ENCODE measurements at places on chromosomes 2 and 18.

- DNase-seq = peak; percentile 93
These were observed 37.2 kb upstream of the DNMT3A start for GRCh38 chr2:25378731-25379490.

DNA sequence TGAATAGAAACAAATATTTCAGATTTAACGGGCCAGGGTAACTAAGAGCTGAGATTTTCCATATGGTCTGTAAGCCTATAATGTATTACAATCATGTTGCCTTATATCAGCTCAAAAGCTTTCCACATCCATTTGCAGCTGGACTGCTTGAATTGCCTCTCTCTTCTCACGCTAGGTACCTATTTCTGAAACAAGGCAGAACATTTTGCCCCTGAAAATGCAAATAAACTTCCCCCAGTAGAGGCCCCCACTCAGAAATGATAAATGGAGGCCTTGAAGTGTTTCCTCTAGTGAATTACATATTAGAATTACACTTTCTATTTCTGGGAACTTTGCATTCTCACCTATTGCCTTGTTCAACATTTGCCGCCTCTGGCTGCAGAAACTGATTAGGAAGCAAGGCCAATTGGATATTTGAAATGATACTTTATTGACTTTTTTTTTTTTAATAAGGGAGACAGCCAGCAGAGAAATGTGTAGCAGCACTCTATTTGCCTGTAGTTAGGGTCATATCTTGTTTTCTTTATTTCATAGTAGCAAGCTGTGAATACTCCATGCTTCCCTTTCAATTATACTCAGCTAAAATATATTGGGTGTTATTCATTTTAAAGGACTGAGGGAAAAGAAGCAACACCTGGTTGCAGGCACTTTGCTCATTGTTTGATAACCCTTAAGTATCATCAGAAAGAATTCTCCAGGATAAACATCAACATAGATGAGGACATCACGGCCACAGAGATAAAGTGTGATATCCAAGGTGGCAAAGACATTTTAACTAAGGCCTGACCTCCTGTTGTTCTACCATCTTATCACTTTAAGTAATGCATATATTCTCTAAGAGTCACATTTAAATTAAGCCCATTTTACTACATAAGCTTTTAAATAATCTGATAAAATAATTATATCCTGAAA, 505.5 kb downstream of the LRRTM4 start:
- DNase-seq = no peak

DNA sequence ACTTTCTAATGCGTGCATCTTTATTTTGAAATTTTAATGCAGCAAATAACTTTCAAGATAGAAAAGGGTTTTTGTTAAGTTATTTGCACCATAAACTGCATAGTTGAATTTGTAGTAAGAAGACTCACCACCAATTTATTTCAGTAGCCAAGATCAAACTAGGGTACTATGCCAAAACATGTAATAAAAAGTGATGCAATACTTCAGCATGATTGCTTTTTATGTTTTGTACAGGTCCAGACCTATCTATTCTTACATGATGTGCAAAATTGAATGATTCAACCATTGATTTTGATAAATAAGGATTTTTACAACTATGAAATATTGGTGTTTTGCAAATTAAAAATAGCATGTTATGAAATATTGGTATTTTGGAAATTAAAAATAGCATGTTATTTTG, 26.7 kb downstream of the AGPS start:
- DNase-seq = no peak

- DNase-seq = no peak
These were observed 6.7 kb downstream of the SERPINB2 start for GRCh38 chr18:63894106-63894772.

- DNase-seq = no peak
These were observed 67.3 kb downstream of the CCBE1 start for GRCh38 chr18:59629894-59630293.

GRCh38 chr2:238726670-238727584, 121.0 kb upstream of the TWIST2 start:
- no peak for DNase-seq

- peak; percentile 70 for DNase-seq
These were observed 97.6 kb downstream of the NDUFA10 start for GRCh38 chr2:239927424-239927981.

DNA sequence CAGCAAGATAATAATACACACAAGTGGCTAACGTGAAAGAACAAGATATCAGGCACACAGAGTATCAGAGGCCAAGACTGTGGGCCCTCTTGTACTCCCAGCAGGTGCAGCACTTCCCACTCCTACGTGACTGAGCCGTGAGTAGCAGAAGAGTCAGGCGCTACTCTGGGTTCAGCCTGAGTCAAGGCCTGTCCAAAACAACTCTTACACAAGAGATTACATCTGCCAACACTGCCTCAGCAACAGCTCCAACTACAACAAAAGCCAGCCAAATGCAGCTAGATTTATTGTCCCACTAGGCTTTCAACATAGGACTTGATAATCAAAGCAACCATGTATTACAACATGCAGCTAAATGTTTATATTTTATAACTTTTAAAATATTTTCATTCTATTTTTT, 56.2 kb downstream of the ITSN2 start:
- DNase-seq = peak; percentile 17

DNA sequence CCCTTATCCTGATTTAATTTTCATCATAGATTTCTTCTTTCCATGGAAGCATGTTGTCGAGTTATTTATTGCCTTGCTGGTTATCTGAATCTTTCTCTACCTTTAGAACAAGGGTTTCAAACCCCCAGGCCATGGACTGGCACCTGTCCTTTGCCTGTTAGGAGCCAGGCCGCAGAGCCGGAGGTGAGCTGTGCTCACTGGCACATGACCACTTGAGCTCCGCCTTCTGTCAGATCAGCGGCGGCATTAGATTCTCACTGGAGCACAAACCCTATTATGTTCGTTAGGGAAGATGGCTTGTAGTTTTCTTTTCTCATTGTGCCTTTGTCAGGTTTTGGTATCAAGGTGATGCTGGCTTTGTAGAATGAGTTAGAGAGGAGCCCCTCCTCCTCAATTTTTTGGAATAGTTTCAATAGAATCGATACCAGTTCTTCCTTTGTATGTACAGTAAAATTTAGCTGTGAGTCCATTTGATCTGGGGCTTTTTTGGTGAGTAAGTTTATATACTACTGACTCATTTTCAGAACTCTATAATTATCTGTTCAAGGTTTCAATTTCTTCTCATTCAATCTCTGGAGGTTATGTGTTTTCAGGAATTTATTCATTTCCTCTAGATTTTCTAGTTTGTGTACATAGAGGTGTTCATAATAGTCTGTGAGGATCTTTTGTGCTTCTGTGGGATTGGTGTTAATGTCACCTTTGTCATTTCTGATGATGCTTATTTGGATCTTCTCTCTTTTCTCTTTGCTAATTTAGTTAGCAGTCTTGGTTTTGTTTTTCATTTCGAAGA, 668.0 kb upstream of the FAM98A start:
- no peak for DNase-seq

- no peak for DNase-seq
These were observed 99.4 kb upstream of the IL1R2 start for GRCh38 chr2:101892377-101892776.

GRCh38 chr2:101533561-101534148, 58.7 kb upstream of the RFX8 start:
- no peak for DNase-seq

DNA sequence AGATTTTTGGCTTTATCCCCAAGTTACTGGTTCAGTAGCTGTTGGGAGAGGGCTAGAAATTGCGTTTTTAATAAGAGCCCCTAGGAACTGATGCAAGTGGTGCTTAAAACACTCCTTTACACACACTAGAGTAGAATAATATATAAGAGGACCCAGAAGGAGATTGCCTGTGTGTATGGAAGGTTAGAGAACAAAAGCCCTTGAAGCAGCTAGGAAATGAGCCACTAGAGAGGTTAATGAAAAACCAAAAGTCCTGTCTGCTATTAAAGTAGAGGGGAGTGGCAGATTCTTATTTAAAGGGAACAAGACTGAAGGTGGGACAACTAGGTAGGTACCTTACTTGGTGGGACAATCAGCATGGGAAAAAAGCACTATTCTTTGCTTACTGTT, 14.4 kb upstream of the SLC39A10 start:
- DNase-seq = peak; percentile 47

DNA sequence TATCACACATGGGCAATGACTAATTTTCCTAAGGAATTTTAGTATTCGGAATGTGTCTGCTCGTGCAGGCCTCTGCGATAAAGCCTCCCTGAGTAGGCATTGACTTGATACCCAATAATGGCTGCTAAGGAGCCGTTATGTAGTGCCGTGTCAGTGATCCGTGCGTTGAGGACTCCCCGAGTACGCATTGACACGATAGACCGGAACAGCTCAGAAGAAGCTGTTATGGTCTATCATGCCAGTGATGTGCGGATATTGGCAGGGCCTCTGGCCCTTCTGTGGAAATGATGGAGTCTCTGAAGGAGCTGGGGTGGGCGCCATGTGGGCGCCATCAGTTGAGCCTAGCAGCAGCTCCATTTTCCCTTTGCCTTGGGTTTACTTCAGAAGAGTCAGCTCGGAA, 29.1 kb downstream of the ZEB2 start:
- no peak for DNase-seq

DNA sequence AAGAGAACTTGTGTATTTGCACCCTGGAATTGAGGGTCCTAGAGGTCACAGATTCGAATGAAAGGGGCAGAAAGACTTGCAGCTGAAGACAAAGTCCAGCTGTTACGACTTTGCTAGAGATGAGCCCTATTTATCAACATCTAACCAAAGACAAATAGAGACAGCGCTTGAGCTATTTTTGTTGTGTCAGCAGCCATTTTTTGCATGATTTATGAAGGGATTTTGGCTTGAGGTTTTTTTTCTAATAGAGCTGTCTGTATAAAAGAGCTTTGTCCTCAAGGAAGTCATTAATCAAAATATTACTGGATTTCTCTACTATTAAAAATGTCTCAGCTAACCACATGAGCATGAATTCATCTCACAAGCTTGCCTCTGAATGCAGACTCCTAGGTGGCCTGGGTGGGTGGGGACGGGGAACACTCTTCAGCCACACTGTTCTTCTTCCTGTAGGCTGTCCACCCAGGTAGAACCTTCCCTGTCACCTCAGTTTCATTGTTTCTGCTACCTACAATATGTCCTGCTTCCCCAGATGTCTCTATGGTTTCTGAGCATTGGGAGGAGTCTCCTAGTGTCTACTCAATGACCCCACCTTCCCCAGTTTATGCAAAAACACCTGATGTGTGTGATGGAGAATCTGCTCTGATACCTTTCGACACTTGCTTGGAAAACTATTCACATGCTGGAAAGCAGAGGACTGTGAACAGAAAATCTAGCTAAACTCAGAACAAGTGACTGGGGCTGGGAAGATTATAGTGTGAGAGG, 7.2 kb upstream of the CD226 start:
- no peak for DNase-seq

- DNase-seq = no peak
These were observed 864.6 kb downstream of the SUCLG1 start for GRCh38 chr2:83594241-83595120.

DNA sequence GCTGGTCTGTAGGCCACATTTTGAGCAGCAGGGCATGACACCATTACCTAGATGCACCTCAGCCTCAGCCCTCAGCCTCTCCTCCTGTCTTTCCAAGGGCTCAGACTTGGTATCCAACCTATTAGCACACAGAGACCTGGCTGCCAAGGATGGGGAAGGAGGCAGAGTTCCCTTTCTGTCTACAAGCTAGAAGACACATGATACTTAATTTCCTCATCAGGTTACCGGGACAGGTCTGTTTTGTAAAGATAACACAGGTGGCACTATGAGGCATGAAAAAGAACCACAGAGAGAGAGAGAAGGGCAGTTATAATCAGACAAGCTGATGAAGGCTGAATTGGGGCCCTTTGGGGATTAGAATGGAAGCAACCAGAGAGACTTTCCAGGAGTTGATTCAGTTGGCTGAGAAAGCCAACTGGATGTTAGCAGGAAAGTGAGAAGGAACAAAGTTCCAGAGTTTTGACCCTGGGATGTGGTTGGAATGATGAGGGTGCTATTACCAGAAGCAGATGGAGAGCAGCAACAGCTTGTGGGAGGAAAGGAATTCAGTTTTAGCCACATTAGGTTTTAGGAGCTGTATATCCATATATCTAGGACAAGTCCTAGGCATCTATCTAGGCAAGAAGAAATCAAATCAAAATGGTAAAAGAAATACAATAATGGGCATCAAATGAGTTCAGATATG, 46.0 kb upstream of the RMND5A start:
- no peak for DNase-seq

GRCh38 chr2:202758604-202759003, 113.0 kb downstream of the ICA1L start:
- peak; percentile 64 for DNase-seq

DNA sequence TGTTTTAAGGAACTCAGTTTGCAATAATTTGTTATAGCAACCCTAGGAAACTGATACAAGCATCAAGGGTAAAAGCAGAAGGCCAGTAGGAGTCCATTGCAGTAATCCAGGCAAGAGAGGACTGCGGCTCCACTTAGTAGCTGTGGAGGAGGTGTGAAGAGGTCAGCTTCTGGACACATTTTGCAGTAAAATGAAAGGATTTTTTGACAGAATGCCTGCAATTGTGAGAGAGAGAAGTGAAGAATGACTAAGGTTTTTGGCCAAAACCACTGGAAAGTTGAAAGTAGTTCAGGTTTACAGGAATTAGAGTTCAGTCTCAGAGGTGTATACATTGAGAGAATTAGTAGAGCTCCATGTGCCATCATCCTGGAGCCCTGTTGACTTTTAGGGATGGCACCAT, 129.5 kb downstream of the RHBDD1 start:
- no peak for DNase-seq

GRCh38 chr2:127506510-127506909, 19.8 kb downstream of the IWS1 start:
- DNase-seq = no peak

DNA sequence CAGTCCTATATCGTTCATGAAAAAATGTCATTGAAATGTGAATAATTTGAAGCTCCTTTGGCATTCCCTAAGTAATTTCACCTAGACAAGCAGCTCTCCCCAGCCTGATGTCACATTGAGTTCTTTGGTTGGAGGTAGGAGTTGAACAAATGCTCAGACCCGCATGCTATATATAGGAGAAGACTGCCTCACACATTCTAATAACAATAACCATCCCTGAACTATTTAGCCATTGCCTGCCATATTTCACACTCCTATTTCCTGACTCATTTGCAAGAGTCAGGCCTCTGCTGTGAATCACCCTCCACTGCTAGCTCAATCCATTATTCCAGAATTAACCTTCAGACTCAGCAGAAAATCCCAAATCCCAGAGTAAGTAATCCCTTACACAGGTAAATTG, 256.6 kb upstream of the ACVR2A start:
- peak; percentile 75 for DNase-seq

DNA sequence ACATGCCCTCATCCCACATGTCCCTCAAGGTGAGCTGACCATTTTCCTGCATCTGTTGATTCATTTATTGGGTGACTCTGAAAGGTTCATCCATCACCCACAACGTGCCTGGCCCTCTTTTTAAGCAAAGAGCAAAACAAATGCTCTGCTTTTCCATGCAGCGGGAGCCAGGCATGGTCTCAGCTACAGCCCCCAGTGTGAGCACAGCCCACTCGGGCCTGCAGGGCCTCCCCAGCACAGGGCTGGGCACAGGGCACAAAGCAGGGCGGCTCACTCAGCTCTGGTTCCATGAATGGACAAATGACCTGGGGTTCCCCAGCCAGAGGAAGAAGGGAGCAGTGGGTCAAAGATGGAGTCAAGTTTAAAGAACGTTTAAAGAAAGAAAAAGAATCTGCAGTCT, 24.1 kb upstream of the OTOS start:
- DNase-seq = no peak

Measured in kidney tubule cell (primary cell).